ENCODE measurements at places on chromosomes 5 and 9.

DNA sequence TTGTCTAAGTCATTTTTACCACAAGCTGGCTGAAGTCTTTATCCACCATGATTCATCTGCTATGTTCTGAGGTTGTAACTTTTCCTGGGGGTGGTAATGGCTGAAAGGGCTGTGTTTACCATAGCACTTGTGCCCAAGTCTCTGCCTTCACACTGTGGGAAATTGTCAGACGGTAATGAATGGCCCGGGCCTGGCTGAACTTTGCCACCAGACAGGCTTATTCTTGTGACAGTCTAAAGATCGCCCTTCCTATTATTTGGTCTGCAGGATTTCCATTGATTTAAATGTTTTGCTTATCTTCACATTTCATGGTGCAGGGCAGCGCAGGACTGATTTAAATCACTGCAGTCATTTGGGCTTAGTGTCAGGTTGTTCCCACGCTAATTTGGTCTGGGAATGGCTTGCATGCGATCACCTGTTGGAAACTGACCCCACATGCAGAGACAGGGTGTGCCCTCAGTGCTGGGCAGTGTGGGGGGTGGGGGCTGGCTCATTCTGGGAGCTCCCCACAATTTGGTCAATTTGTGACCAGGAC, 109.3 kb upstream of the ICE1 start:
- DNase-seq, result no peak

GRCh38 chr5:134547579-134547978, 22.1 kb downstream of the JADE2 start:
- no peak for DNase-seq

- DNase-seq, result no peak
These were observed 26.9 kb downstream of the GPRIN1 start for GRCh38 chr5:176583076-176583475.

DNA sequence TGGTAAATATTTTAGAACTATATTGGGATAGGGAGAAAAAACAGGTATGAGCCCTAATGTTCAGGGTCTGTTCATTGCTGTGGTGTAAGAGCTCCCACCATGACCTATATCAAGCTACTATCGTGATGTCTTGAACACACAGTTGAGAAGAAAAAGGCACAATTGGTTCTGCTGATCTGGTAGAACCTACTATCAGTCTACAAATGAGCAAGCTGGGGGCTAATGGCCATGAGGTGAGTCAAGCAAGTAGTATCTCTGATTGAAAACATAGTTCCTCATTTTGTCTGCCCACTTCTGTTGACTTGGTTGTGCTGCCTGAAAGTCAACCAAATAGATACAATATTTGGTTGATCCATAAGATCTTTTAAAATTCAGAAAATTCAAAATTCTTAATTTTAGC, 1026.3 kb downstream of the CDH12 start:
- DNase-seq, result no peak

- no peak for DNase-seq
These were observed 15.3 kb downstream of the GPR107 start for GRCh38 chr9:130069048-130069447.

DNA sequence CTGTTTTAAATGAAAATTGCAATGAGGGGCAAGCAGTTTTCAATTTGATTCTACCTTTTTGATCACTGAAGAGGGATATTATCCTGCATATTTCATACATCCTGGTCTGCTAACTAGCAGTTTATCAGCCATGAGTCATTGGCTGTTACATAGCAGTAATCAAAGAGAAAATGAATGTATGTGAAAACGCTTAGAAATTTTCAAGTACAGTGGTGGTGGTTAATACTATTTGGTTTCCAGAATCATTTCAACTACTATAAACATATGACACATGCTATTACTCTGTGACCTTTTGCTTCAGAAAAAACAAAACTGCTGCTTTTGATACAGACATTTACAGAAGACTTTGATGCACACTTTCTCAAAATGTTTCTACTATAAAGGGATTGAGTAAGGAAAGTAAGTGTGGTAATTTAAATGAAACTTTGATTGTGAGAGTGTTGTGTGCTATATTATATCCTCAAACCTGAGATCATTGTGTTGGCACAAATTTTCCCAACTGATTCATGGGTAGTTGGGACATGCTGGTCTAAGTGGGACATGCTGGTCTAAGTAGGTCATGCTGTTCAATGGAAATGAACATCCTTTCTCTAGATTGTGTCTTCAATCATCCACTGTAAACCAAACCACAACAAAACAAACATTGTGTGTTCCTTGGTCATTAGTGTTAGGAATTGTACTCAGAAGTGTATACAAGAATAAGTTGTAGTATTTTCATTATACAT, 5.1 kb downstream of the RNF14 start:
- no peak for DNase-seq

GRCh38 chr9:91001146-91001611, 199.6 kb downstream of the SYK start:
- peak; percentile 23 for DNase-seq

DNA sequence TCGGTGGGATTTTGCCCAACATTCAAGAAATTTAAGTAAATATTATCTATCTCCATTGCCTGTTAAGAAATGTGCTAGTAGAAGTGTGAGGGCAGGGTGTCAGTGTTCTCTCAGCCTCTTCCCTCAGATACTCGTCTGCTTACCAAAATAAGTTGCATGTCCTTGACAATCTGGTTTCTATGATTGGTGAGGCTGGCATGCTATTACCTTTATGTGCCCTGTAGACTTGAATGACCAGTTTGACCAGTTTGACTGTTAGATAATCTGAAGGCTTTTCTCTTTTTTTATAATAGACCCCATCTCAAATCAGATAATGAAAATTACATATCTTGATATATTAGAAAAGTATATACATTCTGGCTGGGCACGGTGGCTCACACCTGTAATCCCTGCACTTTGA, 348 bp downstream of the CATSPER3 start:
- DNase-seq, result no peak

- no peak for DNase-seq
These were observed 243.5 kb downstream of the MAT2B start for GRCh38 chr5:163748934-163749333.

GRCh38 chr5:80216753-80217596, 38.9 kb downstream of the SERINC5 start:
- DNase-seq, result peak; percentile 41

- no peak for DNase-seq
These were observed 366.9 kb upstream of the GRAMD2B start for GRCh38 chr5:126056352-126056751.

DNA sequence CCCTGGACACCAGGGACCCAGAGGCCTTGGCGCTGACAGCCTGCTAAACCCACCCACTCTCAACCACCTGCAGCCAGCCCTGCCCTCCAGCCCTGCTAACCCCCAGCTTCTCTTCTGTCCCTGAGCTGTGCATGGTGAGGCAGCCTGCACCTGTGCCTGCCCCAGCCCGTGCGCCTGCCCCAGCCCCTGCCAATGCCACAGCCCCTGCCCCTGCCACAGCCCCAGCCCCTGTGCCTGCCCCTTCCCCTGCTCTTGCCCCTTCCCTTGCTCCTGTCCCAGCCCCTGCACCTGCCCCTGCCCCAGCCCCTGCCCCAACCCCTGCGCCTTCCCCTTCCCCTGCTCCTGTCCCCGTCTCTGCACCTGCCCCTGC, 43.3 kb upstream of the IRX4 start:
- DNase-seq, result no peak

DNA sequence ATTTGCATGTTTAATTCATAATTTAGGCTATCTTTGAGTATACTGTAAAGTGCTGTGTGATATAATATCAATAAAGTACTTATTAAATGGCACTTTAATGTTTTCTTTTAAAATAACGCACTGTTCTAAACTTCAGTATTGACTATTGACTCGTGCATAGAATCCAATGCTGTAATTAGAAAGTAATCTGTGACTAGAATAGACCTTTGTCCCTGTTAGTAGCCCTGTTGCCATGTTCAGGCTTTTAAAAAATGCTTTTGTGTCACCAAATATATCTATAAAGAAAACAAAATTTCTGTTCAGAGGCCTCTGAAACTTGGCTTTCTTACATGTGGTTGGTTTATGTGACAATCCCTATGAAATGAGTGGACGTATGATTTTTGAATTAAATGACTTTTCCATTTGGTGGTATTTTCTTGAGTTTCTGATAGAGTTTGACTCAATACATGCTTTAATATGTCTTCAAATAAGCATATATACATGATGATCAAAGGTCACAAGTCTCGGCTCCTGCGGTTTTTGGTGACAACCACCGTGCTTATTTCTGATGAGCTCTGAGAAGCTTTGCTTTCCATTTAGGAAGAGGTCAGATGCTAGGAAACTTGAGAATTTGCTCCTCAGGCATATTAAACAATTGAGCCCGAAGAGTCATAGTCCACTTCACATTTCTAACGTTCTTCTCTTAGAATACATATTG, 174.7 kb downstream of the NR3C1 start:
- DNase-seq, result peak; percentile 54

- DNase-seq, result no peak
These were observed 50.2 kb downstream of the RICTOR start for GRCh38 chr5:39024005-39024404.

DNA sequence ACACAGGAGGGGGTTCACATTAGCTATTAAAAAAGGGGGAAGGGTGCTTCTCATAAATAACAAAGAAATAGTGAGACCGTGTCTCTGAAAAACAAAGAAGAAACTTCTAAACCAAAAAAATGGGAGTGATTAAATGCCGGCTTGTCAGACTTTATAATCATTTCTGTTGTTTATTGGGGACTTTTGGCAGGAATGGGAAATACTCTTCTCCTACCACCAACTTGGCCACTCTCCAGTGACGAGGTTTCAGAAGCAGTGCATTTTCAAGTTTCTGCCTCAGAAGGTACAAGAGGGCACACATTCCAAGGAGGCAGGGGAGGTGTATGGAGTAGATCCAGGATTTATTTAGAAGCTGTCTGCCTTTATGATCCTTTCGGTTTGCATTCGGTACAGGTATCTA, 46.2 kb downstream of the LIX1 start:
- no peak for DNase-seq

DNA sequence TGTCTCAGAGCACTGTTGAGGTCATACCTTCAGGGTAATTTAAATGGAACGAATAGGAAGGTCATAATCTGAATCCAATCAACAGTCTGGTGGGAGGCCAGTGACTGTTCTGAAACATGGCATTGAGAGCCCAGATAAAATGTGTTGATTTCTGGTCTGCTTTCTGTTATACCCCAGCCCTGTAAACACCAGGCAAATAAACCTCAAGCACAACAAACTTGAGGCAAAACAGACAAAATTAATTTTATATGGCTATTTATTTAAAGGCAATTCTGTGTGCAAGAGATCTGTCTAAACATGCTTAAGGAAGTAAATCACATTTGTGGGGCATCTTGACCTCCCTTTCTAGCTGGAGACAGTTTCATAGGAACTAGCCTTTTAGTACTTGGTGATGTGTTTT, 140.9 kb upstream of the SPEF2 start:
- DNase-seq, result no peak

GRCh38 chr5:57416278-57416994, 66.2 kb downstream of the ACTBL2 start:
- no peak for DNase-seq

DNA sequence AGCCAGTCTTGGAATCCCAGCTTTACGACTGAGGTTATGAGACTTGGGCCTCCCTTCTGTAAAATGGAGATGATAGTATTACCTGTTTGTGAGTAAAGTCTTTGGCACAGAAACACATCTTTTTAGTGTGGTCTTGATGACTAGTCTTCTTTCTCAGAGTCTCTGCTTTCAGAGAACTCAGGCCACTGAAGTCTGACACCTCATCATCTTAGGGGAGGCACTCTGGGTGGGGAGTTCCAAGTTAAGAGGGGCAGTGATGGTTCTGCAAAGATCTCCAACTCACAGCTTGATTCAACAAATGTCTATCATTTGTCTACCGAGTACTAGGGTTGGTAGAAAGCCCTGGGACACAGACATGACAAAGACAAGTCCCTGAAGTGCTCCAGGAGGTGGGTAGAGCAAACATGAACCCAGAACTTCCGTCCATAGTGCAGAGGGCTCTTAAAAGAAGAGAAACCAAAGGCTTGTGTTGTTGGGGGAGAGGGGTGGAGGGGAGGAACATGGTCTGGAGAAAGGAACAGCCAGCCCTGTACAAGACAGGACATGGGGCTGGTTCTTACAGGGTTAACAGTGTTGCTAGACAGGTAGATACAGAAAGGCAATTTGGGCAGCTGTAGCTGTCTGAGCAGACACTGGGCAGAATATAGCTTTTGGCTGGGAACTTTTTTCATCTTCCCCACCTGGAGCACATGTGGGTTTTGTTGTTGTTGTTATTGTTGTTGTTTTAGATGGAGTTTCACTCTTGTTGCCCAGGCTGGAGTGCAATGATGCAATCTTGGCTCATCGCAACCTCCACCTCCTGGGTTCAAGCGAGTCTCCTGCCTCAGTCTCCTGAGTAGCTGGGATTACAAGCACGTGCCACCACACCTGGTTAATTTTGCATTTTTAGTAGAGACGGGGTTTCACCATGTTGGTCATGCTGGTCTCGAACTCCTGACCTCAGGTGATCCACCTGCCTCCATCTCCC, 2.6 kb upstream of the CD14 start:
- DNase-seq, result peak; percentile 21

- no peak for DNase-seq
These were observed 261.8 kb downstream of the ARHGAP26 start for GRCh38 chr5:143031781-143032580.

DNA sequence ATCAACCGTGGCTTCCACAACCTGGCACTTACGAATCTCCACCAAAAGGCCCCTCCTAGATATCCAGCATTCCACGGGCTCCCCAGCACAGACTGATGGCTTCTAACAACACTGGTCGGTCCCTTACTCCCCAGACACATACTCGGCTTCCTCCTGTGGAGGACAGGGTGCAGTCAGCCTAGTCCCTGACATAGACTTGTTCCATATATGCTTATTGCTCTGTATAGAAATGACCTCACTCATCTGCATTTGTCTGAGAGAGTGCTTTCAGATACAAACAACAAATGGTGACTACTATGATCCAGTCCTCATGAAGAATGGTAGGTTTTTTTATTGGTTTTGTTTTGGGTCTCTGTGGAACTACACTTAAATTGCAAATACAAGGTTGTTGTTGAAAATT, 72.4 kb downstream of the TMEM215 start:
- DNase-seq, result no peak

DNA sequence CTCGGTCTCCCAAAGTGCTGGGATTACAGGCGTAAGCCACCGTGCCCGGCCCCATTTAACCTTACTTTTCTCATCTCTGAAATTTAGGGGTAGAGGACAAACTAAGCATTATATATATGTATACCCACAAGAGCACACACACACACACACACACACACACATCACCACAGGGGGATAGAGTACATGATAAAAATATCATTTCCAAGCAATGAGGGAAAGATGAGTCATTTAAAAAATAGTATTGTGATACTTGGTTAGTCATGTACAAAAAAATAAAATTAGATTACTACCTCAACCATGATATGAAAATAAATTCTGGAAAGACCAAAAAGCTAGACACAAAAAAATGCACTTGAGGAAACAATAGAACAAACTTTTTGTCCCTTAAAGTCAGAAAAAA, 67.2 kb downstream of the CDH18 start:
- no peak for DNase-seq

- no peak for DNase-seq
These were observed 4.4 kb upstream of the DCTN4 start for GRCh38 chr5:150763023-150763769.
